ENCODE measurements at places on chromosomes 6 and 20. TPM values are rescaled to one million over a fixed set of nuclear protein-coding genes. Genes with fewer than 3 reads are reported as not detected.

DNA sequence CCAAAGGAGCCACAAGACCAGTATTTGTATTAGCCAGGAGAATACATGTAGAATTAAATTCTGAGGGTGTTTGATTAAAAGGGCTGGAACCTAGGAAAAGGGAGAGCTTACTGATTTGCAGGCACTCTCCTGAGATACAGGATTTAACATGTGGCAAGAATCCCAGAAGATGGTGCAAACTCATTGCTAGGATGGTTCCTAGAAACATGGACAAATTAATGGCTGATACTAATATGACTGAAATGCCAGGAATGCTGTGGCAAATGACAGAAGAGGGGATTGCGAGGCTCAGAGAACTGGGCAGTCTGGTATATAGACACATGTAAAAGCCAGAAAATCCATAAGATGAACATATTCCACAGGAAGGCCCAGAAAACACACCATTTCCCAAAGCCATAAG, 118.1 kb downstream of the RWDD2A start:
- no peak for DNase-seq

DNA sequence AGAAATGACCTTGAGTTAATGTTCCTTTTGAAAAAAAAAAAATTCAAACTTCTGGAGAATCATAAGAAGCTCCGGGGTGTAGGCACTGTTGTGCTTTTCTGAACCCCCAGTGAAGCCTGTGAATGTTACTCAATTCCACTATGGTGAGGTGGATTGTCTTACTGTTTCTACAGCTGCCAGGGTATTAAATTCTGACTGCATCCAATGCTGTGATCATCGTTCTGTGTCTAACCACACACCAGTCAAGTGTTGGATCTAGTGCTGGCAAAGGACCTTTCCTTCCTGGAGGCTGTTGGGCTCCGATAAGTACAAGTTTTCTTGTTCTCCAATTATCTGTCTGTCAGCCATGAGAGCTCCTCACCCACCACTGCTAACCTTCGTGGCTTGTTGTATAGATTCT, 162.0 kb upstream of the EPHA7 start:
- DNase-seq: no peak

- no peak for DNase-seq
These were observed 142.5 kb downstream of the ZMYND8 start for GRCh38 chr20:47213966-47214365.

- DNase-seq: no peak
These were observed 522.5 kb downstream of the CD83 start for GRCh38 chr6:14639983-14640599.

DNA sequence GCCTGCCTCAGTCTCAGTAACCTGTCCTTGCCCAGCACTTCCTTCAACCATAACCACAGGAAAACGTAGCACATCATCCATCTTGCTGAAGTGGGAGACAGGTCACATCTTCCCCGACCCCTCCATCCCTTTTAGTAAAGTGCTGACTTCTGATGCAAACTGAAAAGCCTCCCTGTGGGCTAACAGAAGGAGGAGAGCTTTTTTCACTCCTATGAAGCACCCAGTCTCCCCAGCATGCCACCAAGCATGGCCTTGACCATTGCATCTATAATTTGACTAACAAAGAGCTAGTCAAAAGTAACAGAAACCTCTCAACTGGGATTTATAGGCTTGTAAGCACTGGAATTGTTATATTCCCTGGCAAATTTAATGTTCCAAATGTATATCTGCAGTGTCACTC, 288.9 kb upstream of the IRAK1BP1 start:
- no peak for DNase-seq

- no peak for DNase-seq
These were observed 84.0 kb downstream of the AGPAT4 start for GRCh38 chr6:161189891-161190290.

ASIP gene
- polyA plus RNA-seq: 0.32 TPM

MTFR2 gene
- 3.5 TPM for polyA plus RNA-seq

DEFB129 gene
- polyA plus RNA-seq: not detected

DEFB124 gene
- 0.26 TPM for polyA plus RNA-seq

OR11A1 gene
- not detected for polyA plus RNA-seq

SLC4A11 gene
- polyA plus RNA-seq: 0.74 TPM

OGFRL1 gene
- polyA plus RNA-seq: 8.1 TPM
